ENCODE measurements at places on chromosomes 5 and 9. TPM values are rescaled to one million over a fixed set of nuclear protein-coding genes. Genes with fewer than 3 reads are reported as not detected.

The SOHLH1 gene
- total RNA-seq = not detected

The PCDHB16 gene
- not detected for total RNA-seq

The SLC1A3 gene
- 1.1 TPM for total RNA-seq

The CCNJL gene
- total RNA-seq = 32.1 TPM

The NEUROG1 gene
- not detected for total RNA-seq

The EDIL3 gene
- total RNA-seq = not detected

- no peaks in the 10 kb centered on the region for H3K4me1 ChIP-seq
- no peak overlapping the region for H3K4me3 ChIP-seq
- no peak for DNase-seq
- H3K27me3 ChIP-seq = no peaks in the 10 kb centered on the region
These were observed 57.4 kb upstream of the SLC25A51 start for GRCh38 chr9:37961351-37961750.

- no peaks in the 10 kb centered on the region for H3K4me1 ChIP-seq
- no peak for DNase-seq
- no peak overlapping the region for H3K4me3 ChIP-seq
- no peak overlapping the region for H3K27ac ChIP-seq
- H3K27me3 ChIP-seq = no peaks in the 10 kb centered on the region
These were observed 196.8 kb upstream of the TRIM32 start for GRCh38 chr9:116490321-116490720.

DNA sequence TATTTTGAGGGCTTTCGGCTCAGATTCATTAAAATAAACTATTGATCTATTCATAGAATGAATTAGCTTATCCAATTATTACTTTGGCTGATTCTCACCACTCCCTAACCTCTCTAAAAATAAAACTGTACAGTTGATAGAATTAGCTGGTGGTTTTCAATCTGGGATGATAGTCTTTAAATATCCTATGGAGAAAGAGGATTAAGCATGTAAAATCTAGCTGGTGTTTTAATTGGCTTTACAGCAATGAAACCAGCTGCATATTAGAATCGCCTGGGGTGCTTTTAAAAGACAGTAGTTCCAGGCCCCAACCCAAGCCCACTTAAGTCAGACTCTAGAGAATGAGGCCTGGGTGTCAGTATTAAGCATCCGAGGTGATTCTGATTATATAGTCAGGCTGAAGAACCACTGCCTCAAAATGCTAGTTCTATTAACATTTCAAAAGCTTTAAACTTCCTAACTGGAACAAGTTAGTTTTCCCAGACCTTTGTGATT is 95.1 kb downstream of the MAP1B start:
- no peaks in the 10 kb centered on the region for H3K36me3 ChIP-seq
- no peak overlapping the region for H3K27ac ChIP-seq
- no peak overlapping the region for H3K4me3 ChIP-seq
- no peak for DNase-seq
- H3K4me1 ChIP-seq = no peaks in the 10 kb centered on the region

- no peaks in the 10 kb centered on the region for H3K27me3 ChIP-seq
- no peak for DNase-seq
- peaks cover 17% of the 10 kb centered on the region for H3K4me1 ChIP-seq
- H3K4me3 ChIP-seq = no peak overlapping the region
These were observed 43.8 kb downstream of the ANKRD33B start for GRCh38 chr5:10607666-10608073.

- H3K27ac ChIP-seq = peak overlapping the region; percentile 51
- no peak for DNase-seq
- peaks cover 48% of the 10 kb centered on the region for H3K4me1 ChIP-seq
- H3K27me3 ChIP-seq = no peaks in the 10 kb centered on the region
These were observed 2.3 kb upstream of the POMT1 start for GRCh38 chr9:131500377-131500776.

GRCh38 chr5:181170996-181171395 is 23.6 kb downstream of the OR2V2 start:
- no peaks in the 10 kb centered on the region for H3K36me3 ChIP-seq
- H3K27me3 ChIP-seq = peaks cover 38% of the 10 kb centered on the region
- no peak overlapping the region for H3K4me3 ChIP-seq
- peaks cover 27% of the 10 kb centered on the region for H3K4me1 ChIP-seq
- H3K27ac ChIP-seq = no peak overlapping the region

- no peak overlapping the region for H3K4me3 ChIP-seq
- no peaks in the 10 kb centered on the region for H3K36me3 ChIP-seq
- DNase-seq = no peak
- H3K27me3 ChIP-seq = no peaks in the 10 kb centered on the region
- H3K27ac ChIP-seq = no peak overlapping the region
These were observed 7.7 kb downstream of the RASGEF1C start for GRCh38 chr5:180201051-180201987.

DNA sequence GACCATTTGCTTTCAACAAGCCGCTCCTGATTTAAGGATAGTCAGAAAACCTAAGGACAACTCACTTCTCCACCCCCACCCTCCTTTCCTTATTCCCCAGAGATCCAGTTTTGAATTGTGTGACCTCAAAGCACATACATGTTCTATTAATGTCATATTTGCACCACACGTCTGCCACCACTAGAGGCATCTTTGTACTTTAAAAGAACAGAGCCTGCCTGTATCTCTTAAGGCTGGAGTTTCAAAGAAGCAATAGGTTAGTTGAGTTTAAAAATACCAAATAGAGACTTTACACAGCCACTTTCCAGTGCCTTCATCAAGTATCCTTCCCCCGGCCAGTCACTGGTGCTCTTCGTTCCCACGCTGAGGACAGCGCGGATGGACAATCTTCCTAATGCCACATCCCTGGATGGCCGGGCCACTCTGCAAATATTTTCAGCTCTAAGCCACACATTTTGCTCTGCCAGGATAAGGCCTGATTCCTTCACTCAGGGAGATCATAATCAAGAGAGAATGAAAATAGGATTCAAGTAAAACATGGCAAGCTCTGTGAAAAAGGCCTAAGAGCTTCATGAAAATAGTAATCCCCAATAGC is 146.3 kb downstream of the SNCAIP start:
- H3K4me1 ChIP-seq = no peaks in the 10 kb centered on the region
- H3K27me3 ChIP-seq = no peaks in the 10 kb centered on the region
- H3K27ac ChIP-seq = no peak overlapping the region
- H3K4me3 ChIP-seq = no peak overlapping the region

DNA sequence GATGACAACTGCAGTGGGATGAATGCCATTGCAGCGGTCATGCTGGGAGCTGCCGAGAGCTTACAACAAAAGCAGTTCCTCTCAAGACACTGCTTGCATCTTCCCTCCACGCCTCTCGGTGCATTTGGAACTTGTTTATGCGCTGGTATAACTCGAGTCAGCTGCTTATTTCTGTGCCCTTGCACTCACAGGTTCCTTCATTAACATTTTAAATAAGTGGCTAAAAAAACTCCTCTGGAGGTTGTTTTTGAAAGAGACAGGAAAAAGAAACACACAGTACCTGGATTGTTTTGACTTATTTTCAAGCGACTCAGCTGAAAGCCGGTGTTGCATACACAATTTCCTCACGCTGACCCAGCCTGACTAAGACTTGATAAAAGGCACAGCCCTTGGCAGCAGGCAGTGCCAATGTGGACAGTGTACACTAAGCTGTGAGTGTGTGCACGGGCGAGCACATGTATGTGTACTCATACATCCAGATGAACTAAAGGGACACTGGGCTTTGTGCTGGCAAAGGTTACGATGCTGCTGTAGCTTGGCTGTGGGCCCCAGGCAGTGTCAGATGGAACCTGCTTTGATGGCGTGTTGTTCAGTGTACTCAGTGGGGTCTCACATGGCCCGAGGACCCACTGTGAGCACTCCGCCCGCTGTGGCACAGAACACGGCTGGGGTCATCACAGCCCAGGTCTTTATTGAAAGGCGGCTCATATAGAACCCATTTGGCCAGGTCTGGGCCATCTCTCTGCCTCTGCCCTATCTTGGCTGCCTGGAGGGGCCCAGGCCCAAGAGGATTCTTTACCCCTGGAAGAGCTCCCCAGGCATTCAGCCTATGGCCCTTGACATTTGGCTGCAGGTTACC is 92.3 kb downstream of the ANKRD33B start:
- H3K4me1 ChIP-seq = no peaks in the 10 kb centered on the region
- DNase-seq = no peak
- H3K4me3 ChIP-seq = no peak overlapping the region
- no peaks in the 10 kb centered on the region for H3K27me3 ChIP-seq

DNA sequence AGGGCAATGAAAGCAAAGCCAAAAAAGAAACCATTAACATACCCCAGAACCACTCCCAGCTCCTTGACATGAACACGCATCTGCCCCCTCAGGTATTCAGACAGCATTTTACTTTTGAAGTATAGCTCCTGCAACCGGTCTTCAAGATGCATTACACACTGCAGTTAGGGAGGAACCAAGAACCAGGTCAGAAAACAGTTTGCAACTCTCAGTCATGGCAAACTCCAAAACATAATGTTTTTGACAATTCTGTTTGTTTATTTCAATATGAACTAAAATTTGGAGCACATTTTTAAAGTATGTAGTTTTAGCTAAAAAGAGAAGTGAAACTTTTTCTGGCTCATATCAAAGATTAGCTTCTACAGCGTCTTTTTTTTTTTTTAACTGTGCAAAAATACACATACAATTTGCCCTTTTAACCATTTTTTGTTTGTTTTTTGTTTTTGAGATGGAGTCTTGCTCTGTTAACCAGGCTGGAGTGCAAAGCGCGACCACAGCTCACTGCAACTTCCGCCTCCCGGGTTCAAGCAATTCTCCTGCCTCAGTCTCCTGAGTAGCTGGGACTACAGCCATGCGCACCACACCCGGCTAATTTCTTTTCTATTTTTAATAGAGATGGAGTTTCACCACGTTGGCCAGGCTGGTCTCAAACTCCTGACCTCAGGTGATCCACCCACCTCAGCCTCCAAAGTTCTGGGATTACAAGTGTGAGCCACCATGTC is 12.2 kb upstream of the RAPGEF6 start:
- H3K27me3 ChIP-seq = no peaks in the 10 kb centered on the region
- peaks cover 45% of the 10 kb centered on the region for H3K36me3 ChIP-seq
- no peak overlapping the region for H3K4me3 ChIP-seq
- DNase-seq = no peak

DNA sequence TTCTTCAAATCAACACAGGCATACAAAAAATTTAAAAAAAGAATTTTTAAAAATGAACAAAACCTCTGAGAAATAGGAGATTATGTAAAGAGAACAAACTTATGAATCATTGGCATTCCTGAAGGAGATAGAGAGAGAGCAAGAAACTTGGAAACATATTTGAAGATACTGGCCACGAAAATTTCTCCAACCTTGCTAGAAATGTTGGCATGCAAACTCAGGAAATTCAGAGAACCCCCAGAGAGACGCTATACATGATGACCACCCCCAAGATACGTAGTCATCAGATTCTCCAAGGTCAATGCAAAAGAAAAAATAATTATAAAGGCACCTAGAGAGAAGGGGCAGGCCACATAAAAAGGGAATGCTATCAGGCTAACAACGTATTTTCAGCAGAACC is 472.5 kb downstream of the MTRR start:
- no peaks in the 10 kb centered on the region for H3K27me3 ChIP-seq
- no peak overlapping the region for H3K27ac ChIP-seq
- H3K4me3 ChIP-seq = no peak overlapping the region
- DNase-seq = no peak

GRCh38 chr5:138953387-138954256 is 78.5 kb upstream of the LRRTM2 start:
- no peaks in the 10 kb centered on the region for H3K36me3 ChIP-seq
- H3K27me3 ChIP-seq = no peaks in the 10 kb centered on the region
- no peak overlapping the region for H3K4me3 ChIP-seq
- peaks cover 23% of the 10 kb centered on the region for H3K4me1 ChIP-seq
- no peak overlapping the region for H3K27ac ChIP-seq

DNA sequence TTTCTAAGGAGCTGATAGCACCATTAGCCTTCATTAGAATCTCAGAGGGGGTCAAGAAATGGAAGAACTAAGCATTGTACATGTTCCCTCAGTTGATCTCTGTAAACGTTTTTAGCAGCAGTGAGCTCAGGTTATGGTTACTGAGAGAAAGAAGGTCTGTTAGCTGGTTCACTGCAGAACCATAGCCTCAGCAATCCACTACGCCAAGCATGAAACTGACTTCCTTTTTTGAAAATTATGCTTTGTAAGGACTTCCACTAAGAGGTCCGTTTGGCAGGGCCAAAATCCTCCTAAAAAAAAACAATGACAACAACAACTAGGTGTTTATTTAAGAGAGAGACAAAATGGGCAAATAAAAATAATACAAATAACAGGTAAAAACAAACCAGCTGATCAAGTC is 273.3 kb downstream of the AOPEP start:
- H3K27me3 ChIP-seq = peaks cover 32% of the 10 kb centered on the region
- DNase-seq = no peak
- H3K27ac ChIP-seq = no peak overlapping the region
